ENCODE measurements at places on chromosomes 16 and 17. TPM values are rescaled to one million over a fixed set of nuclear protein-coding genes. Genes with fewer than 3 reads are reported as not detected.

DNA sequence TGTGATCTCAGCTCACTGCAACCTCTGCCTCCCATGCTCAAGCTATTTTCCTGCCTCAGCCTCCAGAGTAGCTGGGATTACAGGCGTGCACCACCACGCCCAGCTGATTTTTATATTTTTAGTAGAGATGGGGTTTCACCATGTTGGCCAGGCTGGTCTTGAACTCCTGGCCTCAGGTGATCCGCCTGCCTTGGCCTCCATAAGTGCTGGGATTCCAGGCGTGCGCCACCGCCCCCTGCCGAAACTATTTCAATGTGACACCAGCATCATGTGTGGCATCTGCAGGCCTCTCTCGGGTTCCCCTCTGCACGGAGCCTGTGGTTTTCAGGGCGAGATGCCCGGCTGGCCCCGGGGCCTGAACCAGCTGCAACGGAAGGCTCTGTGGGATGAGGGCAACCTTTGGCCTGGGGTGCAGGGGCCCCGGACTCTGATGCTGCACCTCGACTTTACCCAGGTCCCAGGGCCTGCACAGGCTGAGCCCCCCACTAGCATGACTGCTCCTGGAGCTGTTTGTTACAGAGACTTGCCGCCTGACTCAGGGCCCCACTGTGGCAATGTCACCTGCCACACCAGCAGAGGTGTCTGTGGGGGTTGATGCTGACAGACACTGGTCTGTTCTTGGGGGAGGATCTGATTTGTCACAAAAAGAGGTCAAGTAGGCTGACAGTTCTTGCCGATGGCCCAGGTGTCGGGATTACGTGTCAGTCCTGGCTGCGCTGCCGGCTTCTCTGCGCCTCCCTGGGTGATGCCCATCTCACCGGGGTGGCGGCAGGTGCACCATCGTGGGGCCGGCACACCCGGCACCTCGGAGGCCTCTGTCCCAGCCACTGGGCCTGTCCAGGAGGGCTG, 8.6 kb upstream of the TEX19 start:
- DNase-seq, result no peak

The PPP1R27 gene
- not detected for total RNA-seq

The OGFOD1 gene
- 28.4 TPM for total RNA-seq

GRCh38 chr17:8311131-8311790, 1.2 kb downstream of the ARHGEF15 start:
- DNase-seq, result no peak

The RND2 gene
- 0.36 TPM for total RNA-seq

DNA sequence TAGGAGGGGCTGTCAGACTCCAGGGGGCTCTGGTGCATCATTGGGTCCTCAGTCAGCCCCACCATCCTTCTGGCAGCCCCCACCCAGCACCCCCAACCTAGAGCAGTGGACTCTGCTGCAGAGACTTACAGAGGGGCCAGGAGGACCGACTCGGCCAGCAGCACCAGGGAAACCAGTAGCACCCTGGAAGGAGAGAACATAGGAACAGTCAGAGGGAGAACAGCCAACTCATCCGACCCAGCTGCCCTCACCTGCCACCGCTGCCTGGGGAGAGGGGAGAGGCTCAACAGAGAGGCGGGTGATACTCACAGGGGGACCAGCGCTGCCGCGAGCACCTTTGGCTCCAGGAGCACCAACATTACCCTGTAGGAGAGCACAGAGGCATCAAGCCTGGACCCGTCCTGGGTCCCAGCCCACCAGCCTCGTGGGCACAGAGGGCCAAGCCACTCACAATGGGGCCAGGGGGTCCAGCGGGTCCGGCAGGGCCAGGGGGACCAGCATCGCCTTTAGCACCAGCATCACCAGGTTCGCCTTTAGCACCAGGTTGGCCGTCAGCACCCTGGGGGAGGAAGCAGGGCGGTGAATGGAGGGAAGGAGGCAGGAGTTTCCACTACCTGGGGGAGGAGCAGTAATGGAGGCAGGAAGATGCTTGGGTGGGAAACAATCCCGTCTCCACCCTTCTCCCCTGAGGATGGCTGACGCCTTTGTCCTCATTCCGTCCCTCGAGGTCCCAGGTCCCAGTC, 11.7 kb downstream of the COL1A1 start:
- no peak for DNase-seq

DNA sequence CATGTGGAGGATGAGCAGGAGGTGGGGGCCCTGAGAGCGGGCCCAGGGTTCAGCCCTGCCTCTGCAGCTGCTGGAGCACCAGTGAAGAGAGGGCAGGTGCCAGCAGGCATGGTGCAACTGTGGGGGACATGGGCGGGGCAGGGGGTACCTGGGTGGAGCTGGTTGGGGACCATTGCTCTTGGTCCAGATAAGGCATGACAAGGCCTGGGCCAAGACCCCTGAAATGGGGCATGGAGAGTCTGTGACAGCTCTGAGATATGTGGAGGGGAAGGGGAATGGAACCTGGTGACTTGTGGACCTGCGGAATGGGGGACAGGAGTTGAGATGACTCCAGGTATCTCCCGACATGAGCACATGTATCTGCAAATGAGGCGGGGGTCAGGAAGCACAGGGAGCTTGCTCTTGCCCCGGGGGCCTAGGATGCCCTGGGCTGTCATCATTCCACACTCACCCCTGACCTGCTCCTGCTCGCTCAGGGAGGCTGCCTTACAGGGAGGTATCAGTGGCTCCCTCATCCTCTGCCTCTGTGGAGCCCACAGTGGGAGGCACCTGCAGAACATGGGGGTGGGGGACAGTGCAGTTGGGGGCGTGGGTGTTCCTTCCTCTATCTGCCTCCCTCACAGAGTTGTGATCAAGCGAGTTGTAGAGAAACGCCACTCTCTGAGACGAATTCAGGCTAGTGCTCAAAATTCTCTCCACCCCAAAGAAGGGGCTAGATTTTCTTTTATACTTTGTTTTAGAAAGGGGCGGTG, 40.2 kb downstream of the TMEM235 start:
- no peak for DNase-seq

The CDRT15L2 gene
- total RNA-seq, result not detected

DNA sequence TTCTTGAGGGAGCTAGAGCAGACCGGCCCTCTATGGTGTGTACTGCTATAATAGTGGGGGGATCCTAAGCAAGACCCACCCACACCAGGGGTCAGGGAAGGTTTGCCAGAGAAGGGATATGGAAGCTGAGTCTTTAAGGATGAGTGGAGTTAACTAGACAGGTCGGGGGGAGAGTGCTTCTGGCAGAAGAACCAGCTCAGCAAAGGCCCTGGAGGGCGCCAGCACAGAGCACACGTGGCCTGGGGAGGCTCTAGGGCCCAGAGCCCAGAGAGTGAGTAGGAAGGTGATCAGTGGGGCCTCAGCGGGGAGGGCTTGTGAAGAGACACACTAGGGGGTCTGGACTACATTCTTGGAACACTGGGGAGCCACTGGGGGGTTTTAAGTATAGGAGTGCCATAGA, 21.1 kb downstream of the NGFR start:
- DNase-seq, result no peak

The KRT17 gene
- total RNA-seq, result 0.56 TPM

GRCh38 chr17:73192206-73192893, 505 bp upstream of the COG1 start:
- peak; percentile 29 for DNase-seq

DNA sequence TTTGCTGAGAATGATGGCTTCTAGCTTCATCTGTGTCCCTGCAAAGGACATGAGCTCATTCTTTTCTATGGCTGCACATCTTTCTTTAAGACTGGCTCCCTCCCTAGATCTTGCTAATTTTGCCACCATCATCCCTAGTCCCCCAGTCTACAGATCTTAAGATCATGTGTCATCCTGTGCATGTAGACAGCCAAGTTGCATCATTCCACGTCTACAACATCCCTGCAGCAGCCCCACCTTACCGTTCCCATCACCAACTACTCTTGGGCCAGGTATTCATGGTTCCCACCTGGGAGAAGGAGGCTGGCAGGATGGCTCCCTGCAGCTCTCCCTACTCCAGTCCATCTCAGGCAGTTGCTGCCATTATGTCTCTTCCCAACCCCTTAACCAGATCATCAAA, 12.3 kb downstream of the CPPED1 start:
- no peak for DNase-seq

DNA sequence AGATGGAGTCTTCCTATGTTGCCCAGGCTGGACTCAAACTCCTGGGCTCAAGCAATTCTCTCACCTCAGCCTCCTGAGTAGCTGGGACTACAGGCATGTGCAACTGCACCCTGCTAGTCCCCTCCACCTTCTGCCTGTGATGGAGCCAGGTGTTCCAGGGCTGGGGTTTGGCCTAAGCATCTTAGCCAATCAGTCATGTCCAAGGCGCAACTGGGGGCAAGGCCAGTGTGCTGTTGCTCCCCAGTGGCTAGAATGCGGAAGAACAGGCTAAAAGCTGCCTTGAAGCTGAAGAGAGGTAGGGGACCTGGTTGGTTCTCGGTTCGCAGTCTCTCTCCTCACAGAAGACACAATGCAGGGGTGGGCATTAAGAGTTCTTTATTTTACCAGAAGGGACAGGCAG, 18.6 kb downstream of the FLOT2 start:
- no peak for DNase-seq

DNA sequence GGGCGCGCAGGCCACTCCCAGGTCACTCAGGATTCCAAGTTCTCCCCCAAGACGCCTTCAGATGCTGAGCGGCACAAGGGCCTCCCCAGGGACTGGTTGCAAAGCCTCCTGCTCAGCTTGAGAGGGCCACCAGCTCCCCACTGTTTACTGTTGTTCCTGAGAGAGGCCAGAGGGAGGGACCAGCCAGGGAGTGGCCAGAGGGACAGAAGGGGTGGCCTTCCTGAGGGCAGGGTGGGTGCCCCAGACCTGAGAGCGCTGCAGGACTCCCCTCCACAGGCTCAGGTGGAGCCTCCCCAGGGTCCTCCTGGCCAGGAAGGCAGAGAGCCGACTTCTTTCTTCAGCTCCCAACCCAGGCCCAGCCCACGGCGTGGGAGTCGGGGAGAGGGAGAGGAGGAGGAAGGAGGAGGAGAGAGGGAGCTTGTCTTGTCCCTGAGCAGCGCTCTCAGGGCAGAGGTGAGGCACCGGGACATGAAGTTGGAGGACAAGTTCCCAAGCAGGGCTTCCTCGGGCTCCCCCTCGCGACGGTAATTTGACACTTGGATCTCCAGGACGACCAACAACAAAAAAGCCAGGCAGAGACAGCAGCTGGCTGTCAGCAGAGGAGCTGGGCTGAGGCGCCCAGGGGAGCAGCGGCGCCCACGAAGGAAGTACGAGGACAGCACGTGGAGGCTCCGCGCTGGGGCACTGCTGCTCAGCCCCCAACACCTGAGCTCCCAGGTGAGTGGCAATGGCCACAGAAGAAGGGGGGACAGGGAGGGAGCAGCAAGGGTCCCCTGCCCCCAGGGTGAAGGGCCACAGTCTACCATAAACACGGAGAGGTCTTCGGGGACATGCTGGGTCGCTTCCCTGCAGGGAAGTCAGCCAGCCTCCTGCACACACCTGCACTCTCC, 497 bp downstream of the SMIM5 start:
- peak; percentile 66 for DNase-seq

GRCh38 chr16:83269048-83269447, 538.7 kb upstream of the HSBP1 start:
- no peak for DNase-seq

The KRT33B gene
- total RNA-seq, result not detected

DNA sequence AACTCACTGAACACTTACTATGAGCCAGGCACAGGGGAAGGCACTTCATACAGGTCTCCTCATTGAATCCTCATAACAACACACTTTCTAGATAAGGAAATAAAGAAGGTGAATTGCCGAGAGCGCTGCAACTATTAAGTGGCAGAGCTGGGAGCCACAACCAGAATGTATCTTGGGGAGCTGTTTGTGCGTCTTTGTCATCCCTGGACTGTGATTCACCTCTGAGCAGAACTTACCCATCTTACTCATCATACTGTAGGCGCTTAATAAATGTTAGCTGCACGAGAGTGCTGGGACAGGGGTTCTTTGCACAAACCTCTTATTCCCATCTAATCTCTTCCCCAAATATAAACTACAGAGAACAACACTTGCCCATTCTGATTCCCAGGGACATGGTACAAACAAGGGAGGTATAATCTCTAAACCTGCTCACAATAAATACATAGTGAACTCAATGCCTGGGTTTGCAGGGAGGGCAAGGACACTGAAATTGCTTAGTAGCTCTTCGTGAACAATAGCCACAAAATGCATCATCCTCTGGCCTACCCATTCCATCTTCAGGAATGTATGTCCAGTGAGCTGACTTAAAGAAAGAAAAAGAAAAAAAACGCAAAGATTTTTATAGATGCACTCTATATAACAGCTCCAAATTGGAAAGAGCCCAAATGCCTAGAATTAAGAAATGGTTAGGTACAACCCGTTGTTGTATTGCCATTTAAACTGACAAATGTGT, 43.0 kb downstream of the MYO18A start:
- no peak for DNase-seq

The TOM1L2 gene
- total RNA-seq, result 30.3 TPM

Measured in omental fat pad (tissue), 4 donors.